ENCODE measurements at places on chromosomes 4 and X.

- DNase-seq = no peak
These were observed 256.2 kb downstream of the FSTL5 start for GRCh38 chr4:161907590-161907955.

GRCh38 chrX:110706446-110706845, 89.2 kb downstream of the CHRDL1 start:
- no peak for DNase-seq

DNA sequence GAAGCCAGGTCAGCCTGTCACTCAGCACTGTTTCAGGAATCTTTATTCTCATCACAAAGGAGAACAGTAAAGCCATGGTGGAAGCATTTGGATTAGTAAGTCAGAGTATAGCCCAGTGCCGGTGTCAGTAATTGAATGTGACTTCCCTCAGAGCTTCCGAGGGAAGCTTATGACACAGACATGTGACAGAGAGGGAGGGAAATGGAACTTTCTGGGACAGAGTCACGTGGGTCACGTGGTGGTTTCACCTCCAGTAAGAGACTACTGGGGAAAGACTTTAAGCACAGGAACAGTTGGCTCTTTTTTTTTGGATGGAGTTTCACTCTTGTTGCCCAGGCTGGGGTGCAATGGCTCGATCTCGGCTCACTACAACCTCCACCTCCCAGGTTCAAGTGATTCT, 53.3 kb upstream of the CCDC160 start:
- DNase-seq = no peak

GRCh38 chr4:156934259-156934635, 37.4 kb downstream of the PDGFC start:
- DNase-seq = no peak

DNA sequence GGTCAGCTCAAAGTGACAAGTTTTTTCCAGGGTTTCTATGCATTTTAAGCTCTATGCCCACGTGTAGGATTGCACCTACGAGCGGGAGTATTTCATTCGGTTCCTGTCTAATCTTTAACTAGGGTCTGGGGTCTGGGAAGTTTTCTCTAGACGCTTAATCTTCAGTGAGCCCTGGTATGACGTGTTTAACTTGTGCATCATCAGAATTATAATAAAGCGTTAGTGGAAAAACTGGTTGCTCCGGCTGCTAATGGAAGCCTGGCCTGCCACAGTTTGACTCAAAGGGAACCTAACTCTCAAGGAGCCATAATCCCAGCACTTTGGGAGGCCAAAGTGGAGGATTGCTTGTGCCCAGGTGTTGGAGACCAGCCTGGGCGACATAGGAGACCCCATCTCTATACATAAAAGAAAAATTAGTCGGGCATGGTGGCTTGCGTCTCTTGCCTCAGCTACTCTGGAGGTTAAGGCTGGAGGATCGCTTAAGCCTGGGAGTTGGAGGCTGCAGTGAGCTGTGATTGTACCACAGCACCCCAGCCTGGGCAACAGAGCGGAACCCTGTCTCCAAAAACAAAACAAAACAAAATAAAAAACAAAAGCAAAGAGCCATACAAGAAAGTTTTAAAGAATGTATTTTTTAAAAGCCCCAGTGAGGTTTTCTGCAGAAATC, 30.2 kb downstream of the ARSD start:
- DNase-seq = no peak

GRCh38 chr4:170259631-170260153, 169.9 kb upstream of the AADAT start:
- no peak for DNase-seq

DNA sequence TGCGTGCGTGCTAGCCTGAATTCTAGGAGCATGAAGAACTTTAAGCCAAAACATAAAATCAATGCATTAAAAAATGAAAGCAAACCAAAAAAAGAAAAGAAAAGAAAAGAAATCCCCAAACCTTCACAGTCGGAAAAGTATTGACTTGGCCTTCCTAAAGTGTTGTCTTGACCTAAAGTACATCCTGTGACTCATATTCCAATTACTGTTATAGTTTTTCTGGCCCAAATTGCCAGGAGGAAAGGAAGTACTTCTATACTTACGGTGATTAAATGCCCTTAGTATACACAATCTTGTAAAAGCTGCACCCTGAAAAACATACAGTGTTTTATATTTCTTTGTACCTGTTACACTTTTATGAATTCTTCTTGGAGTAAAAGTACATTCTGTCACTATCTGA, 512.8 kb downstream of the ANKRD50 start:
- DNase-seq = no peak

- DNase-seq = no peak
These were observed 377.8 kb upstream of the PRKX start for GRCh38 chrX:4091046-4091760.

- DNase-seq = no peak
These were observed 107.2 kb downstream of the GASK1B start for GRCh38 chr4:158065603-158066002.

DNA sequence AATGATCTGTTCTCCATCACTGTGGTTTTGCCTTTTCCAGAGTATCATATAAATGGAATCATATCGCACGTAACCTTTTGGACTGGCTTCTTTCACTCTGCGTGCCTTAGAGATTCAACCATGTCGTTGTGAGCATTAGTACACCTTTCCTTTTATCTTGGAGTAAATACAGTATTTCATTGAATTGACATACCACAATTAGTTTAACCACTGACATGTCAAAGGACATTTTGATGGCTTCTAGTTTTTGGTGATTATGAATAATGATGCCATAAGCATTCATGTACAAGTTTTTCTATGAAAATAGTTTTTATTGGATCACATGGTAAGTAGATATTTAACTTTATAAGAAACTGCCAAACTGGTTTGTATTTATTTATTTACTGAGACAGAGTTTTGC, 35.2 kb downstream of the DDX3X start:
- no peak for DNase-seq

GRCh38 chr4:98406819-98407218, 145.6 kb downstream of the RAP1GDS1 start:
- DNase-seq = no peak

GRCh38 chr4:19375931-19376330, 875.8 kb upstream of the SLIT2 start:
- DNase-seq = no peak

DNA sequence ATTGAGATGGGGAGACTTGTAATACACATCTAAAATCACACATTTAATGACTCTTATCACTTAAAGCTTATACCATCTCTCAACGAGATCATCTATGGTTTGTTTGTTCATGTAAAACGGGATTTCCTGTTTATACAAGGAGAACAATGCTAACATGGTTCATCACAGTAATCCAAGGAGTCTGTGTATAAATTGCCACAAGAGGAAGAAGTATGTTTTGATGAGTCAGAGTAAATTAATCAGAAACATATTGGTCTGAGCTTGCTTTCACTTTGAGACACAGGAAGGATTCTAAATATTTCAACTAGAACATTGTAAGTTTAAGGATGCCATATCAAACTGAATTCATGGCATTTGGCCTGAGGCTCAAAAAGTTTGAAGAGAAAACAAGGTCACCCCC, 594.1 kb downstream of the GLUD2 start:
- DNase-seq = no peak

- DNase-seq = no peak
These were observed 195.6 kb downstream of the RASL11B start for GRCh38 chr4:53057679-53058078.

DNA sequence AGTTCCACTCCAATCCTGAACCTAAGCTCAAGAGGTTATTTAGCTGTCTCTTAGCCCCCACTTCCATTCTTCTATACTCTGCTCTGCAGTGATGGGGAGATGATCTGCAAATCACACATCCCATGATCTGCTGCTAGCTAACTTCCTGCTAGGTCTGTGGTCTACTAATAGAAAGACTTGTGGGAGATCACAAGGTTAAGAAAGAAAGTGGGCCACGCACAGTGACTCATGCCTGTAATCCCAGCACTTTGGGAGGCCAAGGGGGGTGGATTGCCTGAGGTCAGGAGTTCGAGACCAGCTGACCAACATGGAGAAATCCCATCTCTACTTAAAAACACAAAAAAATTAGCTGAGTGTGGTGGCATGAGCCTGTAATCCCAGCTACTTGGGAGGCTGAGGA, 471.1 kb upstream of the NWD2 start:
- no peak for DNase-seq

DNA sequence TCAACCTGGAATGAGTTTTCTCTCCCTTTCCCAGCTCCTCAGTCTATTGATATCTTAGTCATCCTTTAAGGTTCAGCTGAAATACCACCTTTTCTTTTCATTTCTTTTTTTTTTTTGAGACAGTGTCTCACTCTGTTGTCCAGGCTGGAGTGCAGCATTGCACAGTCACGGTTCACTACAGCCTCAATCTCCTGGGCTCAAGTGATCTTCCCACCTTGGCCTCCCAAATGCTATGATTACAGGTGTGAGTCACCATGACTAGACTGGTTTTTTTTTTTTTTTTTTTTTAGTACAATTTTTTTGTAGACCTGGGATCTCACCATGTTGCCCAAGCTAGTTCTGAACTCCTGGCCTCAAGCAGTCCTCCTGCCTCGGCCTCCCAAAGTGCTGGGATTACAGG, 28.9 kb downstream of the AFF1 start:
- DNase-seq = no peak

DNA sequence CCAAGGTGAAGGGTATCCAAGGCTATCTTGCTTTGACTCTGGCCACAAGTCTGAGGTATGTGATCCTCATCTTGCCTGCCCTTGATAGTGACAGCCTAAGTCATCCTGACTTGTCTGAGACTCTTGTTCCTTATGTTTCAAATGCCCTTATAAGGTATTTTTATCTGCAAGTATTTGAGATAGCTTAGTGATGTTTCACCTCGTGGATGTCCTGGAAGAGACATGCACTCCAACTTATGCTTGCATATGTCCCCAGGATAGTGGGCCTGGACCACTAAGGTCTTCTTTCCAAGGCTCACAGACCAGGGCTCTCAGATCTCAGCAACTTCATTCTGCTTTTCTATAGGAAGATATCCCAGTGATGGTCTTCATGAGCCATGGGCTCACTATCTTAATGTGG, 120.5 kb upstream of the WDR1 start:
- DNase-seq = no peak

GRCh38 chr4:81445196-81445595, 26.5 kb downstream of the RASGEF1B start:
- DNase-seq = no peak

- DNase-seq = no peak
These were observed 968 bp downstream of the GPRIN3 start for GRCh38 chr4:89306486-89307177.

- no peak for DNase-seq
These were observed 19.3 kb downstream of the ANXA5 start for GRCh38 chr4:121677524-121677923.

DNA sequence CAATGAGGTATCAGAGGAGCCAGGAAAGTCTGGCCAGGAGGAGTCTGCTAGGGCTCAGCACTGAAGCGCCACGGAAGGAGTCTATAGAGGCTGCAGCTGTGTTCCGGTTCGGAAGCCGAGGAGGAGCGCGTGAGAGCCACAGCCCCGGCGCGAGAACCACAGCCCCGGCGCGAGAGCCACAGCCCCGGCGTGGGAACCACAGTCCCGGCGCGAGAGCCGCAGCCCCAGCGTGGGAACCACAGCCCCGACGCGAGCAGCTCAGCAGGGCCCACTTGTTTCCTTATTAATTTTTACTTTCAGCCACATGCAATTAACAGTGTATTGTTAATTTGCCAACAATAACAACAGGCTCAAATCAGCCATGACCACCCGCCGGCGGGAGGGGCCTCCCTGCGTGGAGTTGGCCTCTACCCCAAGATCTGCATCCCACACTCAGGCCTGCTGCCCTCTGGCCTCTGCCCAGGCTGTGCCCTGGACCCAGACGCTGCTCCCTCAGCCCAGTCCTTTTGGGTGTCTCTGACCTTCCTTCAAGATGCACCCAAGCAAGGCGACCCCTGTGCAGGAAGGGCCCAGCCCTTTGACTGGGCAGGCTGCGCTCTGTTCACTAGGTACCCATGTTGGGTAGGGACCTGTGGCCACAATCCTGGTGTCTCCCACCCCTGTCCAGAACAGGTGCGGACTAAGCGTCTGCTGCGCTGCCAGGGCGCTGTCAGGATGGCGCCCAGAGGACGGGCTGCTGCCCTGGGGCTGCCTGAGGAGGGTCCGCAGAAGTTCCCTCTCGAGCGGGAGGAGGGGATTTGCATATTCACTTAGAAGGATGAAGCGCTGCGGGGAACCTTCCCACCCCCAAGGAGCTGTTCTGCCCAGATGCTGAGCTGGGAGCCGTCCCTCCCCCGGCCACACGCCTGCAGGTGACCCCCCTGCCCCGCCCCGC, 113.8 kb downstream of the ADRA2C start:
- no peak for DNase-seq

- no peak for DNase-seq
These were observed 162.0 kb downstream of the TRAM1L1 start for GRCh38 chr4:116923389-116923788.

- no peak for DNase-seq
These were observed 814 bp upstream of the LOC101059915 start for GRCh38 chrX:71666240-71667223.

DNA sequence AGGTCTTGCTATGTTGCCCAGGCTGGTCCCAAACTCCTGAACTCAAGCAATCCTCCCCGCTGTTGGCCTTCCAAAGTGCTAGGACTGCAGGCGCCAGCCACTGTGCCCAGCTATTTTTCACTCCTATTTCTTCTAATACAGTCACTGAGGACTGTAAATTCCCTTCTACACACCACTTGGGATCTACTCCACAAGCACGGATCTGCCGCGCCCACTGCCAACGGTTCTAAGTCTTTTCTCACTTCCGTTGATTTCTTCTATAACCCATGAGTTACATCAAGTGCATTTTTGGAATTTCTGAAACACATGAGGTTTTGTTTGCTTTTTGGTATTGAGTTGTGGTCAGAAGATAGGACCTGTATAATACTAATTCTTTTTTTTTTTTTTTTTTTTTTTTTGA, 48.6 kb downstream of the FAM53A start:
- no peak for DNase-seq

DNA sequence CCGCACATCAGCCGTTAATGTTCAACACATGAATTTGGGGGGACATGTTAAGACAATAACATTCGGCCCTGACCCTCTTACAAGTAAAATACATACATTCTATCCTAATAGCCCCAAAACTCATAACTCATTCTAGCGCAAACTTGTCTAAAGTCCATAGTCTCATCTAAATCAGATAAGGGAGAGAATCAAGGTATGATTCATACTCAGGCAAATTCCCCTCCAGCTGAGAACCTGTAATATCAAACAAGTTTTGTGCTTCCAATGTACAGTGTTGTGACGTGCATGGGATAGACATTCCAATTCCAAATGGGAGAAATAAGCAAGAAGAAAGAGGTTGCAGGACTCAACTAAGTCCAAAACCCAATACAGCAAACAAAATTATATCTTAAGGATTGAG, 69.0 kb downstream of the SERPINA7 start:
- DNase-seq = no peak

DNA sequence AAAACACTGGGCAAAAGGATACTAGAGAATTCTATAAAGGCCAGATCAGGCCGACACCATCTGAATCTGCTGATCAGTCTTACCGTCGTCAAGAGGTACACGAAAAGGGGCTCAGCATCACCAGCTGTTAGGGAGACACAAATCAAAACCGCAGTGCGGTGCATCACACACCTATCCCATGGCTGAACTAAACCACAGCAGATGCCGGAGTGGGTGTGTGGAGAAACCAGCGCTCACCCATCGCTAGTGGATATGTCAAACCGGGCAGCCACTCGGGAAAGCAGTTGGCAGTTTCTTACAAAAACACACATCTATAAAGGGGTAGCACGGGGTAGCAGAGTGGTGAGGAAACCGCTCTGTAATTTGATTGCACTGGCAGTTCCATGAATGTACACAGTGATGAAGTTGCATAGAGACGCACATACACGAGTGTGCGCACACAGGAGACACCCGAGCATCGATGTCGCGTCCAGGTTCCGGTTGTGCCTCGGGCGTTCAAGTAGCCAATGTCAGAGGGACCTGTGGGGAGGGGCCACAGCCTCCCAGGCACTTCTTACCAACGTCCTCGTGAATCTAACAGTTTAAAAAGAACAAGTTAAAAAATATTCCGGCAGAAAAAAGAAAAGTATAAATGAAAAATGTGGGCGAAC, 23.1 kb upstream of the CCNQ start:
- DNase-seq = no peak
